ENCODE measurements at places on chromosomes 3 and 15. TPM values are rescaled to one million over a fixed set of nuclear protein-coding genes. Genes with fewer than 3 reads are reported as not detected.

KCNAB1 gene
- 0.13 TPM for total RNA-seq

BTLA gene
- total RNA-seq: under 0.01 TPM

MKRN3 gene
- not detected for total RNA-seq

GOLGA8J gene
- total RNA-seq: 0.13 TPM

ASB14 gene
- total RNA-seq: not detected

CAMK2N2 gene
- not detected for total RNA-seq

SPSB4 gene
- total RNA-seq: not detected

IL5RA gene
- total RNA-seq: not detected

LRRIQ4 gene
- total RNA-seq: not detected

CELSR3 gene
- 0.49 TPM for total RNA-seq

P2RY13 gene
- not detected for total RNA-seq

All from bladder microvascular endothelial cell (primary cell).